ENCODE measurements at places on chromosomes 3 and 15.

DNA sequence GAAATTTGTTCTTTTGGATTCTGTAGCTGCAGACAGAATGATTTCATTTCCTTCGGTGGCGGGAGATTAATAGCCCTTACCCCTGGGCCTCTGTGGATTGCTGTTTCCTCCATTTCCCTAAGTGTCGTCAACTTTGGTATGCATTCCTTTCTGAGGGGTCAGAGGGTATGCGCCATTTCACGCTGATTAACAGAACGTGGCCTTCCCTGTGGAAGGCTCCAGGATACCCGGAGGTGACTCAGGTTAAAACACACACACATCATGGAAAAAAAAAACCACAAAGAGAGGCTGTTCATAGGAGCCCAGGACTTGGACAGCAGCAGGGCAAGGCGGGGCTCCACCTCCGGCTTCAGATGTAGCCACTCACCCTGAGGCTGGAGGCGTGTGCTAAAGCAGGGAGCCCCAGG, 51.9 kb downstream of the EPHB1 start:
- DNase-seq = no peak

GRCh38 chr3:153284282-153284938, 122.4 kb downstream of the RAP2B start:
- no peak for DNase-seq

DNA sequence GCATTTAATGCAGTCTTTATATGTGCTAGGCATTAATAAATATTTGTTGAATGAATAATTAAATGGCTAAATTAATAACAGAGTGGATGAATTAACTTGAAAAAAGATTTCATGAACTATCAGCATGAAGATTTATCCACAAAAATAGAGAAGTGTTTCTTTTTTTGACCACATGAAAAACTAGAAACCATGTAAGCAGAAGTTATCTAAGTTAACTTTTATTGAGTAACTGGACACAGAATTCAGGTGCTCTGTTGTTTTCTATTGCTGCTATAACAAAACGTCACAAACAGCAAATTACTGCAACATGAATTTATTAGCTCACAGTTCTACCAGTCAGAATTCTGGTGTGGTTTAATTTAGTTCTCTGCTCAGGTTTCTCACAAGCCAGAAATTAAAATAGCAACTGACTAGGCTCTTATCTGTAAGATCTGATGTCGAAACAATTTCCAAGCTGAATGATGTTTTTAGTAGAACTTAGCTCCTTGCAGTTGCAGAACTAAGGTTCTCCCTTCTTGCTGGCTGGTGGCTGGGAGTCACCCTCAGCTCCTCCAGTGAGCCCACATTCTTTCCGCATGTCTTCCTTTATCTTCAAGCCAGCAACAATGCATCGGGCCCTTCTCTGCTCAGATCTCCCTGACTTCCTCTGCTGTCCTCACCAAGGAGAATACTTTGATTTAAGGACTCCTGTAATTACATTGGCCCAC, 810.2 kb upstream of the ALCAM start:
- DNase-seq = no peak

DNA sequence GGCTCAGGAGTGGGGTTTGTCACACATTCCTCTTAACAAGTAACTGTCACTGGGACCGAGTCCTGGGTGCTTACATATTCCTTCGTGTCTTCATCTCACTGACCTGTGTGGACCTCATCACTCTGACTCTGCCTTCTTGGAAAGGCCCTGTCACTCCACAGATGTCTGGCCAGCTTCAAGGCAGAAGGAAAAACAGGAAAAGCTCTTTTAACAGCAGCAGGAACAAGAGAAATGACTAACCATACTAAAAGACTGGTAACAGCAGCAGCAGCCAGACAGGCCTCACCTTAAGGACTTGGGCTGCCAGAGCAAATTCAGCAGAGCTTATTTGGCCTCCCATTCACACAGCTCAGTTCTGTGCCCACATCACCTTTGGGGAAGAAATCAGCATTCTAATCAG, 68.1 kb downstream of the USF3 start:
- DNase-seq = no peak

DNA sequence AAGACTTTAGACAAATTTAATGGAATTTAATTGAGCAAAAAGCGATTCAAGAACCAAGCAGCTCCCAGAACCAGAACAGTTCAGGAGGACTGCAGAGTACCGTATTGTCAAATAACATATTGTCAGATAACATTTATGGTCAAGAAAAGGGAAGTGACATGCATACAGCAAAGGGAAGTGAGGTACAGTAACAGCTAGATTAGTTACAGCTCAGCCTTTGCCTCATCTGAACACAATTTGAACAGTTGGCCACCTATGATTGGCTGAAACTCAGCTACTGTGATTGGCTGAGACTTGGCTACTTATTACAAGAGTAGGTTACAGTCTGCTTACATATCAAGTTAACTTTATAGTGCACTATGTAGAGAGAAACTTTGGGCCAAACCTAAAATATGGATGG, 21.9 kb downstream of the ZFAND6 start:
- no peak for DNase-seq

- no peak for DNase-seq
These were observed 107.3 kb upstream of the PTPRG start for GRCh38 chr3:61454006-61454585.

DNA sequence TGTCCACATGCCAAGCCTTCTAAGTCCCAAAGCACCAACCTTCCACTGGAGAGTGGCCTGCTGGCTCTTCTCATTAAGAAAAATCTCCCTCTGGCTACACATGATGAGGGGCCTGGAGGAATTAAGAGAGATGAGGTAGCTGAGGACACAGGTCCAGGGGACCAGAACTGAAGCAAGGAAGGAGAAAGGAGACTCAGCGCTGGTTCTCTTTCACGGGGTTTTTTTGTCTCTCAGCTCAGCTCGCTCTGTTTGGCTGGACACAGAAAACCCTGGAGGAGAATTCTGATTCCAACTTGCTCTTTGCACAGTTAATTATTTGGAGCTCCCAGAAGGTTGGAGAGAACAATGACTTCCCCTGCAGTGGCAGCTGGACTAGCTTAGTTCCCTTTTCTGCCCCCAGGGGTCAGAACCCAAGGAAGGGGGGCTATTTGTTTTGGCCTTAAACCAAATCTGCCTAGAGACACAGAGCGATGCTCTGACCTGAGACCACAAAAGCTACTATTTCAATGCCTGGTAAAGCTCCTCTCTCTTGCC, 507.6 kb downstream of the FHIT start:
- DNase-seq = no peak

GRCh38 chr3:190696777-190697501, 165.6 kb downstream of the GMNC start:
- no peak for DNase-seq
